ENCODE measurements at places on chromosomes 11 and 22.

DNA sequence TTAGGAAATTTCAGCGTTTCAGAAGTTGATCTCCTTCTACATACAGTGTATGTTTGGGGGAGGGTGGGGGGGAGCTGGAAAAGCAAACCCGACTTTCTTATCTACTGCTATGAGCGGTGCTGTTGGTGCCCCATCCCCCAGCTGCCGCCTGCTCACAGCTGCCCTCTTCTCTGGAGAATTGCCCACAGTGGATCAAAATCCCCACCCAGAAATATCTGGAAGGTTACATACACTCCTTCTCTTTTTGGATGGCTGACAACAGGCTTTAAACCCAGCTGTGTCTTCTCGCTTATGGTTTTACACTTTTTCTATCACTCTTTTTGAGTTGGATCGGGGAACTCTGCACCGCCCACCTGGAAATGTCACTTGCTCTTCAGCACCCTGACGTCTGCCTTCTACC lies 56.4 kb downstream of the DHCR7 start:
- no peak for DNase-seq

GRCh38 chr11:130211144-130211543 lies 51.6 kb downstream of the ST14 start:
- no peak for DNase-seq

DNA sequence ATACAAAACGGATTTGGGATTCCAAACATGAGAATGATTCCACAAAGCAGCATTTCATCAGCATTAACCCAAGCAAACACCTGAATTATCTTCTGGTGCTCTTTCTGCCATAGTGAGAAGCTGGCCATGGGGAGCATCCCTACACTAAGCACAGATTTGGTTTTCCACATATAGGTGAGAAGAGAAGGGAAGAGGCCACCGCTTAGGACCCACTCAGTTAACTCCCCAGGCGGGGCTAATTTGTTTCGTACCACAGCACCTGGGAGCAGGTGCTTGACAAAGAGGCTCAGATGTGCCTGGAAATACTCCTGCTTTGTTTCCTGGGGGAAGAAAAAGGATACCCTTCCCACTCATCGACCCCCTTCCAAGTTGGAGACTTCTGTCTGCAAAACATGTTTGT lies 64.2 kb downstream of the RAB30 start:
- no peak for DNase-seq

- no peak for DNase-seq
These were observed 252.3 kb upstream of the TBCEL start for GRCh38 chr11:120771551-120772060.

- DNase-seq: no peak
These were observed 100.4 kb upstream of the PARVA start for GRCh38 chr11:12276831-12277475.

DNA sequence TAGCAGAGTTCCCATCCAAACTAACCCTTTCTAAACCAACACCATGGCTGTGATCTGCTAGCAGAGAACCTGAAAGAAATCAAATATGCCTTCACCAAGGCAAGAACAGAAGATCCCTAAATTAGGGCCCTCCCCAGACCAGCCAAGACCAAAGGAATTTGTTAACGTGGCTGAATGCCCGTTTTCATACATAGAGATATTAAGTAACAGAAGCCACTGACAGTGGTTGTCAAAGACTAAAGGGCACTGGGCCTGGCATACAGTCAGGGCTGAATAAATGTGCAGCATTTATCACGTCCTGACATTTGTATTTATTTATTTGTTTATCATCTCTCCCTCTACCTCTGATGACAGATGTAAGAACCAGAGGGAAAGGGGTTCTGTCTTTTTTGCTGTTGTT lies 271.8 kb downstream of the LARGE1 start:
- DNase-seq: no peak

- DNase-seq: no peak
These were observed 5.2 kb downstream of the UPB1 start for GRCh38 chr22:24500277-24500820.

GRCh38 chr11:125502198-125502597 lies 6.1 kb upstream of the FEZ1 start:
- DNase-seq: no peak

- no peak for DNase-seq
These were observed 38.5 kb upstream of the PPARA start for GRCh38 chr22:46111645-46112306.

DNA sequence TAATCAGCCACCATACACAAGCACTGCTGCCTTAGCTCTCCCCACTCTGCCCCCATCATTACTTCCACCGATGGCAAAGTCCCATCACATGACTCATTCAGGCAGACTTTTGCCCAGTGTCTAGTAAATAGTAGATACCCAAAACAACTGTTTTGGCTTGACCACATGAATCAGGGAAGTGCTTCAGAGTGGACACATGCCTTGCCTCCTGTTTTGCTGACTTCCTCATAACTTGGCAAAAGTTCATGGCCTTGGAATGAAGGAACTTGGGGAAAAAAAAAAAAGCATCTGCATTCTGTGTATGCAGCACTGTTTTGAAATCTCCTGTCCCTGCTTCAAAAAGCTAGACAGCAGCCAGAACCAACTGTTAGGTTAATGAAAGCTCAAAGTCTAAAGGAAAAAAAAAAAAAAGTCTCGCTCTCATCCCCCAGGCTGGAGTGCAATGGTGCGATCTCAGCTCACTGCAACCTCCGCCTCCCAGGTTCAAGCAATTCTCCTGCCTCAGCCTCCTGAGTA lies 335.3 kb downstream of the FAM181B start:
- no peak for DNase-seq

GRCh38 chr22:30506507-30506968 lies 1.0 kb upstream of the SEC14L4 start:
- DNase-seq: no peak

- DNase-seq: no peak
These were observed 132.1 kb downstream of the DSCAML1 start for GRCh38 chr11:117664897-117665296.

GRCh38 chr11:57781529-57781943 lies 19.9 kb downstream of the CTNND1 start:
- no peak for DNase-seq

DNA sequence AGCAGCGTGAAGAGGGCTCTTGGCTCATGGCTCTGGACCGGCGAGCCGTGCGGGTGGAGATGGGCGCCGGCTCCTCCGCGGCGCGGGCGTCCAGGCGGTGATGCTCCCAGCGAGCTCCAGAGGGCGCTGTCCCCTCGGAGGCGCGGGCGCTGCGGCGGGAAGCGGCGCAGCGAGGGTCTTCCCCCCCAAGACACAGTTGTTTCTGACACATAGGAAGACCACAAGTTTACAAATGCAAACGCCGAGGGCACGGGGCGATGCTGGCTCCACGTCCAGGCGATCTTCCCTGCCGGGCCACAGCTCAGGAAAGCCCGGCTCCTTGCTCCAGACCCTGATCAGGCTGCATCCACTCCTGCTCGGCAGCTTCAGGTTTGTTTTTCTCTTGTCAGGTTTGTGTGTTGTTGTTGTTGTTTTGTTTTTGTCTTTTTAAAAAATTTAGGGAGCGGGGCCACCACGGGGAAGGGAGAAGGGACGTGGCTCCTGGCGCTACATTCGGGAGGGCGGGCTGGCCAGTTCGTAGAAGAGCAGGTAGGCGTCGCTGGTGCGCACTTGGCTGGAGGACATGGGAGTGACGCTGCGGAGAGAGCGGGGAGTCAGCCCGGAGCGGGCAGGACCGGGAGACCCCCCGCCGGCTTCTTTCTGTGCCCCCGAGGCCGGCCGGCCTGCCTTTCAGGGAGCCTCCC lies 10.0 kb upstream of the MFRP start:
- DNase-seq: peak; percentile 74

DNA sequence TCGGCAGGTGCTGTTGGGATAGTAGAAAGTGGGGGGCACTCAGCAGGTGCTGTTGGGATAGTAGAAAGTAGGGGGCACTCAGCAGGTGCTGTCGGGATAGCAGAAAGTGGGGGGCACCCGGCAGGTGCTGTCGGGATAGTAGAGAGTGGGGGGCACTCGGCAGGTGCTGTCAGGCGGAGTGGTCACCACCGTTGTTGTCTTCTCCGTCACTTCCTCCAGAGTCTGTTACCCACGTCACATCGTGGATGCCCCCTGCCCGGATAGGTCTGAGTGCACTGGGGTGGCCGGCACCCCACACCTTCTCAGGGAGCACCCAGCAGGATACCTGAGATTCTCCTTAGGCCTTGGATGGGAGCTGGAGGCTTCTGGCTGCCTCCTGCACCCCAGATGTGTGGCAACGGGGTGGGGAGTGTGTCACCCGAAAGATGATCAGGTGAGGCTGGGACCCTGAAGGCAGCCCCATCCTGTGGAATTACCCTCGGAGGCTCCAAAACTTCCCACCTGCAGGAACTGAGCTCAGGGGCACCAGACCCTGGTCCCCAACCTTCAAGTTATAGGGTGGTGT lies 24.1 kb upstream of the KRTAP5-7 start:
- DNase-seq: no peak

DNA sequence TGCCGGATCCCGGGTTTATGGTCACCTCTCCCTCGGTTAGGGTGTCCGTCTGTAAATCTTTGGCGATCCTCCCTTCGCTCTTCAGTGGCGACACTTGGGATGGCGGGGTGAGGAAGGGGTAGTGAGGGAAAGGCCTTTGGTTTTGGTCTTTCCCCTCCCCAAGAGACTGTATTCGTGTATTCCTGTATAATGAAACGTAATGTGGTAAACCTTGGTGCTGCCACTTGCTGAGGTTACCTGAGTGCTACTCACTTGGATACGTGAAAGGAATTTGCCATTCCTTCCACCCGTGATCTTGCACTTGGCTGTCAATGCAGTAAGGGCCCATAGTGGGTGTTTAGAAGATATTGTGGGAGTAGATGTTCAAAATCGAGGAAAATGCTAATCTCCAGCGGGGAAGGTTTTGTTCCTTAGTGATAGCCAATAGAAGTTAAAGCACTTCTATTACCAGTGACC lies 578 bp upstream of the NUP160 start:
- no peak for DNase-seq

DNA sequence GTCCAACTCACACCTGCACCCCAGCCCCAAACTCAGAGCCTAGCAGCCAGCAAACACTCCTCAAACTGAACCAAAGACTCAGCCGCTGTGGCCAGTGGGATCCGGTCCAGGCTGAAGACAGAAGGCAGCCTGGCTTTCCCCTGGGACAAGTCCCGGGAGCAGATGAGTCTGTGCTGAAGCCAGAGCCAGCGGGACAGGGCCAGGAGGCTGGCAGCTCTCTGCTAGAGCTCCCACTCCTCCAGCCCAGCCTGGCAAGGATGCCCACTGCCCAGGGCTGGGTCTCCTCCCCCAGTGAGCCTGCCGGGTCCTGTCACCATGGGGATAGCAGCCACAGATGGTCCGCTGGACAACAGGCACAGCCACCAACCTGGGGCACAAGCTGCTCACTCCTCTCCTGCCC lies 42.9 kb upstream of the PRR5 start:
- no peak for DNase-seq

GRCh38 chr11:19326499-19326898 lies 85.8 kb upstream of the E2F8 start:
- DNase-seq: no peak

DNA sequence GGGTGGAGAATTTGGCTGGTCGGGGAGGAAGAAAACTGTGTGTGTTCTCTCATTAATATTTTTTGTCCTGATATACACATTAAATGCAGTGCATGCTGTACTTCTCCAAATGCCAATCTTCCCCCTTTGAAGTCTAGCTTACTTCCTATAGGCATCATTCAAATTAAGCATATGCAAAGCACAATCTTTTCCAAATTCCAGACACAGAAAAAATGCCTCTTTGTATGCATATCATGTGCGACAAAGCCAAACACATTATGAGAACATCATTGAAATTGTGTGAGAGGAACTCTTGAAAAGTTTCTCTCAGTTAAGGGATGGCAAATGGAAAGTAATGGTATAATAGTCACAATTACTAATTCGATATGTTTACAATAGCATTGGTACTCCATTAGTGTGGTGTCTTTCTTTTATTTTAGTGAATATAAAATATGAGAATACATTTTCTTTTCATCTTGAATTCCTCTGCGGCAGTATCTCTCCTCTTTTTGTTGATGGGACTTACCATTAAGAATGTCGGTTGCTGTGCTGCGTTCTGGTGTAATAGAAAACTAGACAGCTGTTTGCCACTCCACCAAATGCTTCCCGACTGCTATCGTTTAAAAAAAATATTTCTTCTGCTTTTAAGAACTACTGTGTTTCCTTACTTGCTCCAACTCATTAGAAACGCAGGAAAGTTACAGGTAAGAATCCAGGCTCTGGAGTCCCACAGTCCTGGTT lies 19.3 kb upstream of the NRIP3 start:
- DNase-seq: no peak

- DNase-seq: peak; percentile 72
These were observed 8.2 kb downstream of the UPB1 start for GRCh38 chr22:24503137-24503842.

DNA sequence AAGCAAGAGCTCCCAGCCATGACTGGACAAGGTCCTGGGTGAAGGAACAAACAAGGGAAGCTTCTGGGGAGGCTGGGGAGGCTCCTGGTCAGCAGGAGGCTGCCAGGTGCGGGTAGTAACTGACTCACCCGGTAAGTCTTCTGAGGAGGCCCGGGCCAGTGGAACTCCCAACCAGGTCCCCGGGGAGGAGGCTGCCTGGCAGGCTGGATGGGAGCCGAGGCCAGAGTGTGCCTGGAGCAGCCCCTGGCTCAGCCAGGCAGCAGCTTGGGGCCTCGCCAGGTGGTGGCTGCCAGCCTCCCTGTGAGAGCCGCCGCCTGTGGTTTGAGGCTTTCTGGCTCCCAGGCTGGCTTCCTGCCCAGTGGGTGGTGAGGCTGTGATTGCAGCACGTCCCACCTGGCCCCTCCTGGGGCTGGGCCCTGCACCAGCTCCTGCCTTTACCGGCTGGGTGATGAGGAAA lies 46.2 kb downstream of the IGF2 start:
- DNase-seq: no peak

- no peak for DNase-seq
These were observed 14.5 kb downstream of the MIF start for GRCh38 chr22:23908587-23909205.

DNA sequence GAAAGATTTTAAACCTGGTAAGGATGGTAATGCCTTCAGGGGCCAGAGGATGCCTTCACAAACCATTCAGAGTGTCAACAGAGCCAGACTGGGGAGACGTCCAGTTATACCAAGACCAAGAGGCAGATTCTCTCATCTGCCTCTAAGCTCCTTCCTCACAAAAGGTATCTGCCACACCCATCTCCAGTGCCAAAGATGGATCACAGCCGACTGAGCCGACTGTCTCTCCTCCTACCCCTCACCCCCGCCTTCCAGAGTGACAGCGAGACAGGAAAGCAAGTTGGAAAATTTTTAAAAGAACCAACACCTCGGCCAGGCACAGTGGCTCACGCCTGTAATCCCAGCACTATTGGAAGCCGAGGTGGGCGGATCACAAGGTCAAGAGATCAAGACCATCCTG lies 79.1 kb upstream of the AKIP1 start:
- no peak for DNase-seq

GRCh38 chr11:116558504-116559211 lies 214.1 kb downstream of the BUD13 start:
- DNase-seq: no peak

- DNase-seq: no peak
These were observed 66.2 kb downstream of the THAP12 start for GRCh38 chr11:76314741-76315090.

GRCh38 chr22:42275176-42275575 lies 4.7 kb upstream of the TCF20 start:
- no peak for DNase-seq

GRCh38 chr11:134499990-134500389 lies 87.9 kb upstream of the B3GAT1 start:
- no peak for DNase-seq

GRCh38 chr11:17976651-17977050 lies 36.2 kb downstream of the SERGEF start:
- no peak for DNase-seq

All from SJSA1 (cell line).